ENCODE measurements at places on chromosomes 11 and 22.

- no peak for DNase-seq
These were observed 12.8 kb downstream of the SHANK2 start for GRCh38 chr11:71239581-71239980.

GRCh38 chr22:19889951-19890350 is 35.3 kb upstream of the GNB1L start:
- no peak for DNase-seq

DNA sequence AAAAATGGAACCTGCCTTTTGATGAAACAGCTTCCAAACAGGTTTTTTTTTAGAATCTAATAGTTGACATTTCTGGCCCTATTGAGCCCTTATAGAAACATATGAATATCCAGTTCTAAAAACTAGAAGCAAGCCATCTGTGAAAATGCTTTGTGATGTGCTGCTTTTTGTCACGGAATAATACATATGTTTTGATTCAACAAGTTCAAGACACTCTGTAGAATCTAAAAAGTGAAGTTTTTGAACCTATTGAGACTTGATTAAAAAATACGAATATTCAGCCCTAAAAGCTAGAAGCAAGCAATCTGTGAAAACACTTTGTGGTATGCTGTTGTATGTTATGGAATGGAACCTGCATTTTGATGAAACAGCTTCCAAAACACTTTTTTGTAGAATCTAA is 106.7 kb upstream of the VPREB1 start:
- no peak for DNase-seq

- DNase-seq: no peak
These were observed 14.7 kb upstream of the ASRGL1 start for GRCh38 chr11:62322524-62322923.

GRCh38 chr11:77654770-77655434 is 17.3 kb upstream of the CLNS1A start:
- no peak for DNase-seq

DNA sequence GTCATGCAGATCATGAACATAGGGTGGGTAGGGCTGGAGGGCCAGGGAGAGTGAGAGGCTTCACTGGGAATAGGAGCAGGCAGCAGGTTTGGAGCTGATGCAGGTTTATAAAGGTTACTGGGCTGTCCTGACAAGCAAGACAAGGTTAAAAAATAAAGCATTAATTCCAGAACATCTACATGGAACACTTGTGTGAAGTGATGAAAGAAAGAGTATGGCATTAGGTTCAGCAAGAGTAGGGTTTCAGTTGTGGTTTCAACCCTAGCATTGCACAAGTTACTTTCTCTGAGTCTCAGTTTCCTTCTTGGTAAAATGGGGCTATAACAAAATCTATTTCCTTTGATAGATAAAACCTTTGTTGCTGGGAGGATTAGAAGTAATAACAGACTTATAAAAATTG is 114.6 kb upstream of the SESN3 start:
- DNase-seq: no peak

GRCh38 chr11:112965656-112966055 is 4.4 kb downstream of the NCAM1 start:
- no peak for DNase-seq

DNA sequence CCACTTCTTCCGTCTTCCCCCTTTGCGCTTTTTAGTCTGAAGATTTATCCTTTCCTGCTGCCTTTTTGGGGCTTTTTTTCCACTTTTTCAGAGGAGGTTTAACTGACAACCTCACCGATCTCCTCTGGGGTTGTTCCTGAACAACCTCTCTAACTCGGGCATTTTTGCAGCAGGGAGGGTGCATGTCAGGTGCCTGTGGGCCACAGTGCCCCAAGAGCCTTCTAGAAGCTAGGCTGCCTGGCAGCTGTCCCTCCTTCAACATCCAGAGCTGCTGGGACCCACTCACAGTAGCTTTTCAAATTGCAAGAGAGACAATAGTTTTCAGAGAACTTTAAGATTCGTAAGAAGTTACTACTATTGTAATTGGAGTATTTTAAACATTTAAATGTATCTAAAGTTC is 1112.4 kb upstream of the CNTN5 start:
- no peak for DNase-seq

GRCh38 chr22:22759371-22759770 is 115.0 kb downstream of the GGTLC2 start:
- DNase-seq: no peak

- no peak for DNase-seq
These were observed 60.5 kb downstream of the DDI1 start for GRCh38 chr11:104096900-104097299.

DNA sequence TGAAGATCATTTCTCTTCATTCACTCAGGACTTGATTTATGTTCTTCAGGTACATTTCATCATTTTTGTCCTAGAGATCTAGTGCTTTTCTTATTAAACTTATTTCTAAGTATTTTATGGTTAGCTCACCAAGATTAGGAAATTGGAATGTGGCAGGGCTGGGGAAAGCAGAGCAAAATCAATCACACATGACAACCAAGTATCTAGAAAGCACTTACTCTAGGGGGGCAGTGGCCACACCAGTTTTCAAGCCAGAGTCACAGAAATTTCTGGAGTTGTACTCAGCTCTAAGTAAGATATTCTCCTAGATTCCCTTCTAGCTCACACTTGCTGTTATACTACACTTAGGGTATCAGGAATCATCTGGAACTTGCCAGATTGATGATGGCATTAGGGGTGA is 33.3 kb upstream of the MYEOV start:
- no peak for DNase-seq

DNA sequence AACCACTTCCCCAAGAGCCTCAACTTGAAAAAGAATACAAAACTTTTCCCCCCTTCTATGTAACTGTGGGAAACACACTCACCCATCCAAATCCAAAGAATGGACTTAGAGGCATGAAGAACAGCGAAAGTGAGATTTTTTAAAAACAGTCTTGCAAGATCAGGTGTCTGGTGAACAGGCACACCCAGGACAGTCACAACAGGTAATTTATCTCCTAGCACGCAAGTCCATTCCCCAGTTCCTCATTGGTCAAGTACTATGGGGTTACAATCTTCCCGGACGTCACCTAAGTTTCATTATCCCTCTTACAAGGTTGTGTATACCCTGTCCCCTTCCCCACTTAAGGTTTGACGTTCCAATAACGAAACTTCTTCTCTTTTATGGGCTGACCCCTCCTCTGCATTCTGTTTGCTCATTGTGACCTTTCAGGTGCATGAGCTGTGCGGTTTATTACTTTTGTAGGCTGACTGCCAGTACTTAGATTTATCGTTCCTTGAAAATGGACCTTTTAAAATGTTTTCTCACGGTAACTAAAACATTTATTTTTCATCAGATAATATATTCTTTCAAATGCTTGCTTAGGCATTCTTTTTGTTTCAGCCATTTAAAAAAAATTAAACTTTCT is 1401.9 kb downstream of the FAM181B start:
- DNase-seq: no peak

DNA sequence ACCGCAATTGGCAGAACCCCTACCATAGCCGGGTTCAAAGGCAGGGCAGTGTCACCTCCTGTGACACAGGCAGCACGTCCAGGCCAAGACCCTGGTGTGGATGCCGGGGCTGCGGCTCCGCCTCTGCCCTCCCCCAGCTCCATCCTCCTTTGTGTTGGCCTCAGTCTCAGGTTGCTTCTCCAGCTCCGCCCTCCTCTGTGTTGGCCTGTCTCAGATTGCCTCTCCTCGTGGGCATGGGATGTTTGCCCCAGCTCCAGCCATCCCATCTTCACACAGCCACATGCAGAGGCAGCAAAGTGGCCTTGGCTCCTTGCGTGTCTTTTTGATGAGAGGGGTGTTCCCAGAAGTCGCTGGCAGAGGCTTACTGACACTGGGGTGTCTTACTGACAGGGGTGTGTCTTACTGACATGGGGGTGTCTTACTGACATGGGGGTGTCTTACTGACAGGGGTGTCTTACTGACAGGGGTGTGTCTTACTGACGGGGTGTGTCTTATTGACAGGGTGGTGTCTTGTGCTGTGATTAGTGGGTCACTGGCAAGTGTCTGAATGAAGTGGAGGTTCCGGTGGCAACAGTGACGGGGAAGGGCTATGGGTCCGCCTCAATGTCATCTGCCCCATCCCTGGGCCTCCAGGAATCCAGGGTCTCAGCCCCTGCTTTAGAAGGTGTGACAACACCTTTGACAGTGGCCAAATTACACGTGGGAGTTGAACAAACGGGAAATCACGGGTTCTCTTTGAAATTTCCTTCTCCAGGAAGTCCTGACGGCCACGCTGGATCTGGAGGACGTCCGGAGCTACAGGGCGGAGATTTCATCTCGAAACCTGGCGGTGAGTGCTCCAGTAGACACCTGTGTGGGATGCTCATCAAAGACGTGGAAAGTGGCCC is 24.9 kb downstream of the NADSYN1 start:
- no peak for DNase-seq

DNA sequence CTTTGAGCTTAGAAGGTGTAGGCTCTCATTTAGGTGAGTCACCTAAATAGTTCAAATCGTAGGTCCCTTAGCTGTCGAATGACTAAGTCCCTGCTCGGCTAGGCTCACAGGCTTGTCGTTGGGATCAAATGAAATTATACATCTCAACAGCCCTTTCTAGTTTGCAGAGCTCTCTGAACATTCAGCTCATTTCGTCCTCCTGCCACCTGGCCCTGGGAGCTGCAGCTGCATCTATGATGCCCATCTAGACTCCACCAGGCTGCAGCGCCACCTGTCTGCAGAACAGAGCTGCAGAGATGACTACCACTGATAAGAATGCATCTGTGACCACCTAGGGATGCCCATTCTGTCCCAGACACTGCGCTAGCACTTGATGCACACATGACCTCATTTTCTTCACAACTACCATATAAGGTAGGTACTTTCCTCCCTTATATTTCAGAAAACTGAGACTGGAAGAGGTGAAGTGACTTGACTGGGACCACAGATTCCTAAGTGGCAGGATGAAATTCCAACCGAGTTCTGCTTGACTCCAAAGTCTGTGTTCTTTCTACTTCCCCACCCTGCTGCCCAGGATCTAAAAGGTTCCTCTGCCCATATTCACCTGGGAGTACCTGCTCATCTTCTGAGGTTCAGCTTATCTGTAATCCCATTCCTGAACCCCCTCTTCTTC is 141.1 kb upstream of the NARS2 start:
- no peak for DNase-seq

DNA sequence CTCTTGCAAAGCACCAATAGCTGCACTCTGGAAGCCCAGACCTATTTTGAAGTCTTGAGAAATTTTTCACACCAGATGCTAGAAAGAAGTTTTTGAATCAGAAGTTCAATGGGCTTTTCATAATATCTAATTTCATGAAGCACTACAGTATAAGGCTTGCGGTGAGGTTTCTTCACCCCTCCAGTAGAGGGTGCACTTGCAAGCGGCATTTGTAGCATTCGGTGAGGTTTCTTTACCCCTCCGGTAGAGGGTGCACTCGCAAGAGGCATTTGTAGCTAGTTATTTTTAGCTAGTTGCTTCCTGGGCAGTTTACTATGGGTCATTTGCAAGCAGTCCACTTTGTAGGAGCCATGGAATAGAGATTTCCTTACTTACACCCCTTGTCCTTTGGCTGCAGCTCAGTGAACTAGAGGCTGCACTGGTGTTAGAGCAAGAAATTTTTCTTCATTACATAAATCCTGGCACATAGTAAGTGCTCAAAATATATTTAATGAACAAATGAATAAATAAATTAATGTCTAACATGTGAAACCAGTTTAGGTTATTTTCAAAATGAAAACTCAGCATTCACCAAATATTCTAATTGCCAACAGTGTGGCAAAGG is 7.8 kb upstream of the NOX4 start:
- no peak for DNase-seq

- no peak for DNase-seq
These were observed 61.9 kb downstream of the MUC15 start for GRCh38 chr11:26510164-26510563.

All from anterior cingulate cortex (tissue), 58 donors.